HTR-8/SVneo (cell line): ENCODE measurements at places on chromosomes 6 and 20.

DNA sequence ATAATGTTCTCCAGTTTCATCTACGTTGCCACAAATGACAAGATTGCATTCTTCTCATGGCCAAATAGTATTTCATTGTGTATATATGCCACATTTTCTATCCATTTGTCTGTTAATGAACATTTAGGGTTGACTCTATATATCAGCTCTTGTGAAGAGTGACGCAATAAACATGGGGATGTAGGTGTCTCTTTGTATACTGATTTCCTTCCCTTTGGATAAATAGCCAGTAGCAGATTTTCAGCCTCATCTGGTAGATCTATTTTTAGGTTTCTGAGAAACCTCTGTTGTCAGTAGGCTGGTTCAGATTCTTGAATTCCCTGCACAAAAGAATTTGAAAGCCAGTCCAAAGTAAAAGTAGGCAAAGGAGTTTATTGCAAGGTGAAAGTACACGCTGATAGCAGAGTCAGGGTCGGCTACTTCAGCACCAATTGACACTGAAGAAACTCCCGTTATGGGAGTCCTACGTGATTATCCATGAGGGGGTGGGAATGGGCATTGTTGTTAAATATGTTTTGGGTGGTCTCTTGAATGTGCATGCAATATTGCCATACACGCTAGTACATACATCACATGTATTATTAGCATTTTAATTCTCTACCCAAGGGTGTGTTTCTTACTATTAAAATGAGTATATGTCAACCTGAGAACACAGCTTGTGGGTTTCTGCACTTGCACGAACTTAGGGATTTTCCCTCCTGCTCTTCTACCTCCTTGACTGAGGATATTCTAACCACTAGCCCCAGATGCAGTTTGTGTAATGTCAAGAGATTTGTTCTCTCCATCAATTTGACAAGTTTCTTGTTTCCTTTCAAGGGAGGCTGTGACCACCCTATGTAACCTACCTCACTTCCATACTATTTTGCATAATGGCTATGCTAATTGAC lies 14.4 kb upstream of the SLC17A2 start:
- no peak for DNase-seq

DNA sequence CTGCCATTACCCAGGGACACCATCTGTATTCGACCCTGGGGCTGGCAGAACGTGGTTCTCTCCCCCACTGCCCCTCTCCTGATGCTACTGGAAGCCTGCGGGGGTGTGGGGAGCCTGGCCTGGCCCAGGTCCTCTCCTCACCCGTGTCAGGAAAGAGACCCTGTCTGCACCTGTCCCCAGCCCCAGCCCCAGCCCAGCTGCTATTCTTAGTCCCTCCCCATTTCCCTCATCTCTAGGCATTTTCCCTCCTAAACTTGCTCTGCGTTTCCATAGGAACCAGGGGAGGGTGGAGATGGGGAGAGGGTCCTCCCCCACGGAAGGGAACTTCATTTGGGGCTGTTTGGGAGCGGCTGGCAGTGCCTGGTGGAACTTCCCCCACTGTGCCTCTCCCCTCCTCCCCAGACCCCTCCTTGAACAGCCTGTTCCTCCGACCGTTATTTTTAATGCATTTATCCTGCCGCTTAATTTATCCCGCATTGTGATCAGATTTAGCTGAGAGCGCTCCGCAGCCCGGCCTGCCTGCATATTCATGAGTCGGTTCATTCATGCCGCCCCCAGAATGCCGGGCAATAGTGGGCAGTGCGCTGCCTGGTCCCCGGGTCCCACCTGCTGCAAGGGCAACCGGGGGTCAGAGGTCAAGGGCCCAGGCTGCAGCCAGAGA lies 31.8 kb upstream of the DLGAP4 start:
- no peak for DNase-seq

GRCh38 chr6:141418076-141418475 lies 714.6 kb upstream of the GJE1 start:
- no peak for DNase-seq

GRCh38 chr6:46376562-46377061 lies 114.6 kb downstream of the RCAN2 start:
- no peak for DNase-seq

DNA sequence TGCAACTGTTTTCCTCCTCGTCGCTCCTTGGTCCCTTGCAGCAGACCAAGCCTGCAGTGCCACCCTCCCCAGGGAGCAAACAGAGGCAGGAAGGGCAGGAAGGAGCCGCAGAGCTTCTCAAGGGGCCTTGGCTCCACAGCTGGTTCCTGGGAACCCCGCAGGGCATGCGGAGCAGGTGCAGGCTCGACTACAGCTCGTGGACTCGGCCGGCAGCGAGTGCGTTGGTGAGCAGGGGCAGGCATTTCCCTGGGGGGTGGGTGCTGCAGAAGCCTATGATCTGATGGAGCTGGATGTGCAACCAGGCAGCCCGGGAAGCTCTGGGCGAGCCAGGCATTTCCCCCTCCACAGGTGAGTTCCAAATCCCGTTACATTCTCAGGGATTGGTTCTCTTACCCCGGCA lies 37.1 kb downstream of the FRMD1 start:
- no peak for DNase-seq

- no peak for DNase-seq
Measured at GRCh38 chr6:43715056-43715788, 27.6 kb upstream of the MRPS18A start.

GRCh38 chr6:13885601-13886000 lies 39.2 kb upstream of the RNF182 start:
- no peak for DNase-seq

GRCh38 chr6:165922309-165922794 lies 245.3 kb downstream of the TBXT start:
- peak; percentile 19 for DNase-seq

DNA sequence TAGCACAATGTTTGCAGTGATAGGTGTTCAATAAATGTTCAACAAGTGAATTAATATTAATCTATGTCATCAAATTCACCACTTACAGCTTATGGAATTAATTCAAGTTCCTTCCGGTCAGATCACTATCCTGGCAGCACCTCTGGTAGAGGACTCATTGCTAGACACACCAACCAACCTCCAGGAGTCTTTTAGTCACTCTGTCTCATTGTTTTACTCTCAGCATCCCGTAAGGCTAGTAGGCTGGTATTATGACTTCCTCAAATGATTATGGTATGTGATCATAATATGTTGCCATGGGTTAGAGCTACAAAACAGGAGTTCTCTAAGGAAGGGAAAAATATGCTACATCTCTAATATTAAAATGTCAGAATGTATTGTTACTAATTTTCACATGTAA lies 21.7 kb upstream of the MMS22L start:
- no peak for DNase-seq

DNA sequence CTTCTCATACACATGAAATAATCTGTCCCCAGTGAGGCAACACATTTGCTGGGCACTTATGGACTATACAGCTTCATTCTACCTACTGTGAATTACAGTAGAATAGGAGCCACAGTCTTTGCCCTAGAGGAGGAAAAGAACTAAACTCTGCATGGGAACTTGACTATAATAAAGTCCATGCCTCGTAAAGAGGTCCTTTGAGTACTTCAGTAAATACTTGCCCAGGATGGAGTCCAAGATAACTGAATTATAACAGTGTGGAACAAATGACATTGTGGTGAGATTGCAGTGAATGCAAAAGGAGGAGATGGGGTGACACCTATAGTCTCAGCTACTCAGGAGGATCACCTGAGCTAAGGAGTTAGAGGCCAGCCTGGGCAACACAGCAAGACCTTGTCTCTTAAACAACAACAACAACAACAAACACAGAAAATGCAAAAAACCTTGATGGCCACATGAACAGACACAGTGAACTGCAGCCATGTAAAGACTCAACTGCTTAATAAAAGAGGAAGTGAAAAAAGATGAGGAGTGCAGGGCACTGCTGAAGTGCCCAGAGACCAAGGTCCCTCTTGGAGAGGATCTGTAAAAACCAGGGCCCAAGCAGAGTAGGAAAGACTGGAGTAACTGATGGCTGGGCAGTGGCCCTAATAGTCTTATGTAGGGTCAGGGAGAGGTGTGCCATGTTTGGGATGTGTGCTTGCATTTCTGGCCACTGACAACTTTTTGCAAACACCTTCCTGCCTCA lies 3.7 kb downstream of the MRPS18A start:
- DNase-seq: no peak

GRCh38 chr6:33784787-33785186 lies 4.1 kb downstream of the LEMD2 start:
- DNase-seq: no peak

- DNase-seq: no peak
Measured at GRCh38 chr6:156181506-156181905, 595.7 kb upstream of the ARID1B start.

DNA sequence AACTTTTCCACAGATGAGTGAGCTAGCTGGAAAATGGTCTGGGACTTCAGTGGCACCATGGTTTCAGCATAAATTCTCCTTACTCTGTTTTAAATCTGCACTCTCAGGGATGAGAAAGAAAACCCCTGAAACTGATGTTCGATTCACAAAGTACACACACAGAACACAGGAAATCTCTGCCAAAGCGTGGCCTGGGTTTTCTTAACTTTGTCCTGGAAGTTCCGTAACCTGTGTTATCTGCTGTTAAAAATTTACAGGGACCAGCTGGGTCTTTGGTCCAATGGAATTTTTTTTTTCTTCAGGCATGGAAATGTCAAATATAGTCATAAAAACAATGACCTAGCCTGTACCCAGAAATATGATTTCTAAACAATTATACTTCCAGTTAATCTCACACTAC lies 7.3 kb downstream of the SCML4 start:
- DNase-seq: no peak

- no peak for DNase-seq
Measured at GRCh38 chr20:17752459-17752858, 52.7 kb downstream of the BANF2 start.

GRCh38 chr6:797479-798077 lies 104.6 kb upstream of the EXOC2 start:
- DNase-seq: peak; percentile 27

DNA sequence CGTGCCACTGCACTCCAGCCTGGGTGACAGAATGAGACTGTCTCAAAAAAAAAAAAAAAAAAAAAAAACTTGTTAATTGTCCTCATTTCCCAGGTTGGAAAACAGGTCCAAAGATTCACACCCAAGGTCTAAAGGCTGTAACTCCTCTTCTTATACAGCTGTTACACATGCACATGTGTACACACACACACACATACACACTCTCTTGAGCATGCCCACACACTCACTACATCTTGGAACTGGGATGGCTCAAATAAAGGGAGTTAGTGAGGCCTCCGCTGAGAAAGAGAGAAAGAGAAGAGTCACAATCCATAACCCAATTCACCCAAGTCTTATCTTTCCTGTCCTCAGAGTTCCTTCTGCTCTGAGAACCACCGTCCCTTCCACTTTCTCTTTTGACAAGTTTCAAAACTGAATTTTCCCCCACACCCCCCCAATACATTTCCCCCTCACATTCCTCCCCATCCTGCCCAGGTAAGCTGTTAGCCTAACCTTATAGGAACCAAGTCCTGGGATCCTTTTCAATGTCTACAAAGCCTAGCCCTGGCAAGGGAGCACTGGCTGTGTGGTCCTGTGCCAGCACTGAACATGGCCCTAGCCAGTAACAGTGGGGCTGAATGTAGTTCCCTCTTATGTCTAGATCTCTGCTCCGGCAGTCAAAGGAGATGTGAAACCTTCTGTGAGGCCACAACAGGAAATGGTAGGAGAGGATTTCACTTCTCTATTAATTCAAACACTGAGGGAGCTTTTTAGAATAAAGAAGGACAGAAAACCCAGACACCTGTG lies 3.2 kb upstream of the HLA-DMB start:
- DNase-seq: no peak
